Stimulated activated CD8-positive, alpha-beta memory T cell treated with anti-CD3 and anti-CD28 coated beads, Interleukin-7, amount 100 ng/mL, for 24 hours (primary cell): ENCODE measurements at places on chromosomes 5 and 9.

DNA sequence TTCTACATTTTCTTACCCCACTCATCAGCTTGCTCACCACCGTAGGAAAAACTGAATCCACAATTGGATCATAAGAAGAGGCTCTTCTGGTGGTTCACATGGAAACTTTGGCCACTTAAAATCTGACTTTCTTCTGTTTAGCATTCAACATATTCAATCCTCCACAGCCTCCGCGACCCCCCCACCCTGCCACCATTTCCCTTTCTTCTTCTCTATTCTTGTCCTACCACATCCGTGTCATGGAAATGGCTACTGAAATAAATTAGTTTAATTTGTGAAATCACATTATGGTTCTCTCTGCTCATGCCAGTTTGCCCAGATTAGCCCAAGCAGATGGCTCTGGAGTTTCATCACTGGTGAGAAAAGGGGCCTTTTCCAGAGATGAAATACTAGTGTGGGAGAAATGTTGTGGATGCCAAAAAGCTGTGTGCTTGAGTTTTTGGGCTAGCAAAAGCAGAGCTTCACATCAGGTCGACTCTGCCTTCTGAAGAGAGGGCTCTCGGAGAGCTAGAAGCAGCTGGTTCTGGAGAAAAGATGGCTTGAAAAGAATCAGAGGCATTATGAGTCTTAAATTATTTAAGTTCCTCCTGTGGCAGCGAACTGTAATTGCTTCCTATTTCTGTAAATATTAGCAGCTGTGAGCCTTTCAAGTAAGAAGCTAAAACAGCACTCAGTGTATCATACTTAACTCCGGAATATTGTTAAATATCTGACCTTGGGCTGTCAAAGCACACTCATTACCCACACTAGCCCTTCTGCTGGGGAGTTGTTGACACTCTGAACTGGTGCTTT is 107.1 kb downstream of the MAT2B start:
- DNase-seq = no peak

GRCh38 chr9:78325846-78326360 is 29.0 kb downstream of the PSAT1 start:
- no peak for DNase-seq

DNA sequence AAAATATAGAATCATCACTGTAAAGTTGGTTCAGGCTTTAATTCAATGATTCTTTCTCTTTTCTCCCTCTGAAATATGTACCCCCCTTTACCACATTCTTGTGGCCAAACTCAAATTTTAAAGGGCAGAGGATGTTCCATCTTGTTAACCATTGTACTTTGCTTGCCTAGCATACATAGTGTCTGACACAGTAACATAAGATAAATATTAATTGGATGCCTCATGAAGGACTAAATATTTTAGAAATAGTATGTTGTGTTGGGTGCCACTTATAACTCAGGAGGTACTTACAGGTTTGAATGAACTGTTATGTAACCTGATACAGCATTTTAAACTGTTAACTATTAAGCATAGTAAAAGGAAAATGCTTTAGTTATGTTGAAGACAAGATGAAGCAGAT is 71.5 kb downstream of the NIPBL start:
- no peak for DNase-seq

DNA sequence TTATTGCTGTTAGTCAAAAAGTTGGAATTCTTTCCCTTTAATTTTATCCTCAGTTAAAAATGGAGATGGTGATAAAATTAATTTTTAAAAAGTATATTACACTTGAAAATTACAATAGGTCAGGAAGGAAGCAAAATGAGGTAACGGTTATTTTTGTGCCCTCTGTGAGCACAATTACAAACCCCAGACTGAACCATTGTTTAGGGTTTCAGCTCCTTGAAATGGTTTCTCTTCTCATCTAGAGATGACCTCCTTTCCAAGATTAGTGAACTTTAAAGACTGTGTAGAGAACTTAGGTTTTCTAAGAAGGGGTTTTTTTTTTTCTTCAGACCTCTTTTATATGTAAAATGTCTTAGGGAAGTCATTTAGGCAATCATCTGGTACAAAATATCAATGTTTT is 126.2 kb upstream of the CHD1 start:
- no peak for DNase-seq

DNA sequence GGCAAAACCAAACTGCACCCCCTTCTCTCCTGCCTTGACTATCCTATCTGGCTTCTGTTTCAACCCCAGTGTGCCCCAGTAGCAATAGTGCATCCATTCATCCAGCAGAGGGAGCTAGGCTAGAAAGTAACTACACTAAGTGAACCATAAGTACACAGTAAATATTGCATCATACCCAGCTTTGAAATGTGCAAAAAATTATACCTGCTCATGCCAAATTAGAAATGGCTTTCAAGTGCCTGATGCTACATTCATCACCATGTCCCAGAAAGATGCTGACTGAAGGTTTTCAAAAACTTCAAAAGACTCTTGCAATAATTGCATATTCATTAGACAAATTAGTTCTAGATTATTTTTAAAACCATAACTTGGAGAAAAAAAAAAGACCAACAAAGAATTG is 153.5 kb downstream of the PRELID2 start:
- DNase-seq = no peak

DNA sequence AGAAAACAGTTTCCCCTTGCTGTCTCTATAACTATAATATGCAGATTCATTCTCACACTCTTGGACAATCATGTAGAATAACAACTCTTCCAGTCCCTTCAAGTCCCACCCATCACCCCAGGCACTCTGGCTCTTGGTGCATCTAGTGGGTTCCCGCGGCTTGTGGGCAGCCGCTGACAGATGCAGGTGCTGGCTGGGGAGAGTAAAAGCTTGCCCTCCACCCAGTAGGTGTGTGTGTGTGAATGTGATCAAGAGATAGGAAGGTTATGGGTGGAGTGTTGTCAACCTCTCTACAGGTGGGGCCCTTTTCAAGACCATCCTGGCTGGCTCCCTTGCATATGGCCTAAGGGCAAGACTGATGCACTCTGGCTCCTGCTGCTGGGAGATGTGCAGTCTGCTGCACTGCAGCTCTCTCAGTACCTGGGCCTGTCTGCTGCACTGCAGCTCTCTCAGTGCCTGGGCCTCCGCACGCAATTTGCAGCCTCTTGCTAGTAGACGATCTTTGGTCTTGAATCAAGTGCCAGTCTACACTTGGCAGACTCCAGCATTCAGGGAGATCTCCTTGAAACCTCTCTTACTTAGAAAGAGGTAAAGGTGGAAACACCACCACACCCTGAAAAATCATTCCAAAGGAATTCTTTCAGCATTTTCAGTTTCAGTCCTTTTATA is 189.7 kb upstream of the GDNF start:
- DNase-seq = no peak

DNA sequence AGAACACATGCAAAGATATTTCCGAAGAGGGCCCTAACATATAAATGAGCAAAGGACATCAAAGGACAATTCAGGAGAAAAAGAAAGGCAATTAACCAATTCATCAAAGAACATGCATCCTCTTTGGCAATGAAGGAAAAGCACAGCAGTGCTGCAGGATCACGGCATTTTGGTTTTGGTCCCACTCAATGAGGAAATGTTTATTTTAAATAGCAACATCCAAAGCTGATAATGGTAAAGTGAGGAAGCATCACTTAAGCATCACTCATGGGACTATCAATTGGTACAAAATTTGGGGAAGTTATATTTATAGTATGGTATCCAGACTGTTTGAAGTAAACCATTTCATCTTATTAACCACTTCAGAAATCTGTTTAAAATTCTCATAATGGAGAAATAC is 5.5 kb upstream of the CXCL14 start:
- DNase-seq = no peak

- DNase-seq = no peak
Observed at GRCh38 chr9:121561385-121562222, 62.0 kb upstream of the GGTA1 start.

GRCh38 chr9:111805830-111806241 is 11.1 kb upstream of the SHOC1 start:
- no peak for DNase-seq

- no peak for DNase-seq
Observed at GRCh38 chr5:151591144-151591819, at the start of gene FAT2. FAT2 (minus strand) TSS chr5:151591331; CDS start chr5:151568931, 22,400 bp downstream.

- DNase-seq = no peak
Observed at GRCh38 chr5:173248481-173248880, 13.5 kb upstream of the NKX2-5 start.

DNA sequence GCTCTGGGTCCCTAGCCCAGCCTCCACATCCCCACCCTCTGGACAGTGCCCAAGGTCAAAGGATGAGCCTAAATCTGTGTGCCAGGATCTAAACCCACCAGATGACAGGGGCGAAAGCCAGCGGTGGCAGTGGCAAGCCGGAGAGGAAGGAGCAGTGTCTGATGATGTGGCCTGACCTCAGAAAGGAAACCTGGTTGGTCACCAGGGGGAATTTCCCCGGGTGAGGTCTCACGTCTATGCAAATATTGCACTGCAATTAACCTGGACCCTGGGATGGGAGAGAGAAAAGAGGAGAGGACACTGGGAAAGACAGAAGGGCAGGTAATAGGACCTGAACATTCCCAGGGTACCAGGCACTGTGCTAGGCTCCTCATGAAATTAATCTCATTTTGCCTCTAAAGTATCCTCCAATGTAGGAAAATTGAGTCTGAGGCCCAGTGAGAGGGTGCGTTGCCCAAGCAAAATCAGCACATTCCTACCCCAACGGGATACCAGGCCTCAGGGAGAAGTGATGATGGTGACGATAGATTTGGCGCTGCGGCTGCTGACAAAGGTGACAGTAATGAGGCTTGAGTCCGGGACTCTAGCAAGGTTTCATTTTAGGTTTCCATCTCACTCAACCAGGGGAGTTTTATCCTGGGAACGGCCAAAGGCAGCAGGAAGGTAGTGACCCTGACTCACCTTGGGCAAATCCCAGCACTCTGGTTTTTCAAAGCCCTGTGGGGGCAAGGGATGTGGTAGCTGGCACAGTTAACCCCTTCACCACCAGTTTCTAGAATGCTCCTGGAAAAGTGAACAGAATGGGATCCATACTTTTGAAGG is 13.4 kb upstream of the TNIP1 start:
- DNase-seq = peak; percentile 43
